Activated naive CD8-positive, alpha-beta T cell treated with anti-CD3 and anti-CD28 coated beads for 36 hours (primary cell): ENCODE measurements at places on chromosomes 7 and 10. TPM values are rescaled to one million over a fixed set of nuclear protein-coding genes. Genes with fewer than 3 reads are reported as not detected.

Gene LIPK
- total RNA-seq: not detected

Gene CYP2C18
- not detected for total RNA-seq

Gene SFTPD
- not detected for total RNA-seq

DNA sequence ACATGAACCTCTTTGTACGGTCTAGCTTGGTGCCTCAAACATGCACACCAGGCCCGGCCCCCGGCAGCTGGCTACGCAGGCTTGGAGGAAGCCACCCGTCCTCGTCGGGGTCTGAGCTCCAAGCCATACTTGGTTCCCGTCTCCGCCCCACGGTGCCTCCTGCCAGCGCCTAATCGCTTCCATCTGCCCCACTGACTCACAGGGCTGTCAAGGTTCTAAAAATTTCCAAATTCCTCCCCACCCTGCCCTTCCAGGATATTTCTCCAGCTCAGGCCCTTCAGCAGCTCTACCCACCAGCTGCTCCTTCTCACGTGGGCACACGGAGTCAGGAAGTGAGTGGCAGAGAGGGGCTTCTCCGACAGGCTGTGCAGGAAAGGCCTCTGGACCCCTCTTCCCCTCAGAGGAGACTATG lies 38.8 kb downstream of the TMEM270 start:
- no peak overlapping the region for H3K27ac ChIP-seq
- no peak overlapping the region for H3K4me3 ChIP-seq
- no peak for DNase-seq
- no peaks in the 10 kb centered on the region for H3K27me3 ChIP-seq
- H3K36me3 ChIP-seq: no peaks in the 10 kb centered on the region

- H3K27me3 ChIP-seq: no peaks in the 10 kb centered on the region
- peaks cover 3% of the 10 kb centered on the region for H3K36me3 ChIP-seq
- DNase-seq: no peak
Measured at GRCh38 chr10:8163824-8164223, 109.3 kb downstream of the GATA3 start.

DNA sequence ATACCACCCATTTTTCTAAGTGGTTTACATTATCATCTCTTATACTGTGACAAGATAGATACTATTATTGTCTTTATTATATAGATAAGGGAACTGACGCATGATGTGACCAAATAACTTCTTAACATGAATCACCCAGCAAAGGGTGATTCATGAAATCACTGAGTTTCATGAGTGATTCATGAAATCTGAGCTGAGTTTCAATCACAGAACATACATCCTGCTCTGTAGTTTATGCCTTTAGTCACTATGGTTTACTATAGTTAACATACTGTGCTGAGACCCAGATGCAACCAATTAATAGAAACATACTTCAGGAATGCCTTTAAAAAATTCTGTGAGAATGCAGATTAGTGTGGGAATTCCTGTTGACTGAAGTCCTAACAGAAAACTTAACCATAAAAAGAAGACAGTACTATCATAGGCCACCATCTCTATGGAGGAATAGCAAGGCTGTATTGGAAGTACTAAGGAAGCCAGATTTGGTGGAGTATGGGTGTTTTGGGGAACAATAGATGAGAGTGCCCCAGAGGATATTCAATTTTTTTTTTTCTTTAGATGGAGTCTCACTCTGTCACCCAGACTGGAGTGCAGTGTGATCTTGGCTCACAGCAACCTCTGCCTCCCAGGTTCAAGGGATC lies 43.1 kb upstream of the SEMA3A start:
- H3K4me1 ChIP-seq: no peaks in the 10 kb centered on the region
- no peak overlapping the region for H3K4me3 ChIP-seq
- DNase-seq: no peak
- no peak overlapping the region for H3K27ac ChIP-seq

DNA sequence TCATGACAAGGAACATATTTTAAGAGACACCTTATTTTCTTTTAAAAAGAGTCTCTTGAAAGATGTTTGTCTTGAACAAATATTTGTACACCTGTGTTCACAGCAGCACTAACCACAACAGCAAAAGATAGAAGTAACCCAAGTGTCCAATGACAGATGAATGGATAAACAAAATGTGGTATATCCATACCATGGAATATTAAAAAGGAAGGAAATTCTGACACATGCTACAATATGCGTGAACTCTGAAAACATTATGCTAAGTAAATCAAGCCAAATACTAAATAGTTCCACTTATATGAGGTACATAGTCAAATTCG lies 17.8 kb downstream of the SGMS1 start:
- no peak overlapping the region for H3K27ac ChIP-seq
- H3K27me3 ChIP-seq: no peaks in the 10 kb centered on the region
- H3K4me3 ChIP-seq: no peak overlapping the region

DNA sequence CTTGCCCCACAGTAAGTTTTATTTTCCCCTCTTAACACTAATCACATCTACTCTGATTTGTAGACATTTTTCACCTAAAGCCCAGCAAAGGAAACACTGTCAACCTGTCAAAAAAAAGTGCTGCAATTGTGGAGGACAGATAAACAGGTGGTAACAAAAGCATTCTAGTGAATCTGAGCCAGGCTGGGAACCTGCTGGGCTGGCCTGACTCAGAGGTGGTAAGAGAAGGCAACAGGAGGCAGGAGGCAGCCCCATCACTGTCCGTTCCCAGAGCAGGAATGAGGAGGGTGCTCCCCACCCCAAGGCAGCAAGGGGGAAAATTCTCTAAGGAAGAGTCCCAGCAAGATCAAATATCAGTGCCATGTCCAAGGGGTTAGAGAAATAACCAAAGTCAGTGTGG lies 19.5 kb upstream of the HERPUD2 start:
- H3K4me3 ChIP-seq: no peak overlapping the region
- DNase-seq: no peak
- no peaks in the 10 kb centered on the region for H3K27me3 ChIP-seq
